ENCODE measurements at places on chromosomes 6 and 20.

GRCh38 chr6:31729515-31729978 is 448 bp upstream of the DDAH2 start:
- peak; percentile 95 for DNase-seq

- DNase-seq, result no peak
Observed at GRCh38 chr6:139295901-139296300, 4.1 kb upstream of the TXLNB start.

DNA sequence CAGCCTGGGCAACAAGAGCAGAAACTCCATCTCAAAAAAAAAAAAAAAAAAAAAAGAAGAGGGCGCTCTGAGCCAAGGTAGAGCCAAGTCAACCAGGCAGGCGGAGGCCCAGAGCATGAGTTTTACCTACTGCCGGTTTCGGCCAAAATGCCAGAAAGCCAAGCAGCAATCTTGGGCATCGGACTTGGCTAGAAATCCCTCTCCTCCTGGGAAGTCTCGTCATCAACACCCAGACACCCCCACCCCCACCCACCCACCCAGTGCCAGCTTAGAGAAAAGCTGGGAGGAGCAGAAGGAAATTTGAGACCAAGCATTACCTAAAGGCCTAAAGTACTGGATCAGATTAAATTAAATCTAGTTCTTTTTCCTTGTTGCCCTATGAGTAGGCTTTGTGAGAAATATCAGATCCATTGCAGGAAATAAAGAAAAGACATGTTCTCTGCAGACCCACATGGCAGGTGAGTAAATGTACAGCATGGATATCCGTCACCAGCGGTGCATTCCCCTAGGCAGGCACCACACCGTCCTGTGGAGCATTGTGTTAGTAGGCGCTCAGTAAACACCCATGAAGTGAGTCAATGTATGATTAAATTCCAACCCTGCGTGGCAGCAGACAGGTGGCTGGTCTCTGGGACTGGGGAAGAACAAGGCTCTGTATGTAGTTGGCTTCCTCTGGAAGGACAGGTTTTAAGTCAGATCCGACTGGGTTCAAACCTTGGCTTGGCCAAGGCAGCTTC is 21.0 kb downstream of the RIPOR3 start:
- DNase-seq, result no peak

DNA sequence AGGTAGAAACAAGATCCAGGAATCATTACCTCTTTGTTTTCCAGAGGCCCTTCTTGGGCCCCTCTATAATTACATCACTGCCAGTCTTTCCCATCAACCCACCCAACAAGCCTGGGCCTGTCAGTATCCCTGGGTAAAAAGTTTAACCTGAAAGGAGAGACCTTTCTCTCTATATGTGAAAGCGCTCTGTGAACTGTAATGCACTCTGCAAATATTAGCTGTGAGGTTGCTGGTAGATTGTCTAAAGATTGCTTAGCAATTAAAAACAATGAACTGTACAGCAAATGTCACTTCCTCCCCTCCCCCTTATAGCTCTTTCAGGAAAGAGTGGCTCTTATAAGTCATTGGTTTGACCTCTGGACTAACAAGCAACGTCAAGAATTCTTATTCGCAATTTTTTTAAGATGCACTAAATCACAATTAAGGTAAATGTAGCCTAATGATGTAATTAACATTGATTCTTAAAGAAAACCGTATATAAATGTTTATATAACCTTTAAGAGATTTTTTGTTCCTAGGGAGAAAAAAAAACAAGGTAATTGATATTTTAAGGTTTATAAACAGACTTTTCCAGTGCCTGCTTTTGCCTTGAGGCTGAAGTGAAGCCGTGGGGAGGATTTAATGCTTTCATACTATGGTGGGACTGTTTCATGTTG is 18.4 kb downstream of the ECT2L start:
- no peak for DNase-seq

GRCh38 chr6:53951383-53951782 is 156.6 kb downstream of the LRRC1 start:
- DNase-seq, result no peak

DNA sequence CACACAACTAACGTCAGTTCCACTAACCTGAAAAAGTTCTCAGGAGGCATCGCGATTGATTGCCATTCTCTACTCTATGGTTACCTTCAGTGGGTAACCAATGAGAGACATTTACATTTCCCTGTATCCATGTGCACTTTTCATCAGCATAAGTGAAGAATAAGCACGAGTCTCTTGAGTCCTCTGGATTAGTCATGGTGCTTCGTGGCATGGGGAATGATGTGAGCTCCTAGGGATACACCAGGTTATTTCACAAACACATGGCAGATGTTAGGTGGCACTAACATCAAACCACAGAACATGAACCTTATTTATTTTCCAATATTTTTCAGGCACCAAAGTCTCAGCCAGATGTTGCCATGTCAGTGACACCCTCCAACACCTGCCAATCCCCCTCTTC is 64.0 kb downstream of the FYN start:
- DNase-seq, result no peak

- DNase-seq, result peak; percentile 33
Observed at GRCh38 chr20:22775256-22775655, 190.9 kb upstream of the FOXA2 start.

DNA sequence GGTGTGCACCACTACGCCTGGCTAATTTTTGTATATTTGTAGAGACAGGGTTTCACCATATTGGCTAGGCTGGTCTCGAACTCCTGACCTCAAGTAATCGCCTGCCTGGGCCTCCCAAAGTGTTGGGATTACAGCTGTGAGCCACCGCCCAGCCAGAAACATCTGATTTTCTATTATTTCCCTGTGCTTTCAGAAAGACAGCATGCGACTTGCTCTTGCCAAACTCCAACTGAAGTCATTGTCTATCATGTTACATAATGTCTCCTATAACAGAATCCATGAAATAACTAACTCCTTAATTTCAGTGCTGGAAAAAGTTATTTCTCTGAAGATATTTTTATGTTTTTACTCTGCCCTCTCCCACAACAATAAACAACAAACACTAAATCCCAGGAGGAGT is 8.5 kb downstream of the RMND1 start:
- no peak for DNase-seq

All from ELF-1 (cell line).